ENCODE measurements at places on chromosomes 7 and 10.

- no peak for DNase-seq
Measured at GRCh38 chr10:96252730-96253129, 18.6 kb downstream of the BLNK start.

DNA sequence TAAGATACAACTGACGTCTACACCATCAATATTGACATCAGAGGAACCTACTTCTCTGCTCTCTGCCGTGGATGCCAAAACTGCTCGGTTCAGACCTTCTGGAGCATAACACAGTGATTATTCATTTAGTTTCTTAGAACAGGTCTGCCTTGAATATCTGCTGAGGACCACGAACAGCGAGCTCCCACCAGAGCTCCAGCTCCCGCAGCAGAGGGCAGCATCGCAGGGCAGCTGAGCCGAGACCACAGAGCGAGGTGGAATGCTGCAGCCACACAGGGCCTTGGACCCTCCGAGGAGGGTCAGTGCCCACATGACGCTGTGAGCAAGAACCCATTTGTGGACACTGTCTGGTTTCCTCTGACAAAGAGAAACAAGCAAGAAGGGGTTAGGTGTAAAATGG is 6.8 kb downstream of the VIPR2 start:
- DNase-seq, result no peak

- DNase-seq, result no peak
Measured at GRCh38 chr7:136877990-136878389, 9.5 kb downstream of the CHRM2 start.

GRCh38 chr10:89314676-89315075 is 12.8 kb downstream of the IFIT2 start:
- DNase-seq, result peak; percentile 93

GRCh38 chr10:132178672-132179545 is 7.8 kb upstream of the DPYSL4 start:
- DNase-seq, result no peak

DNA sequence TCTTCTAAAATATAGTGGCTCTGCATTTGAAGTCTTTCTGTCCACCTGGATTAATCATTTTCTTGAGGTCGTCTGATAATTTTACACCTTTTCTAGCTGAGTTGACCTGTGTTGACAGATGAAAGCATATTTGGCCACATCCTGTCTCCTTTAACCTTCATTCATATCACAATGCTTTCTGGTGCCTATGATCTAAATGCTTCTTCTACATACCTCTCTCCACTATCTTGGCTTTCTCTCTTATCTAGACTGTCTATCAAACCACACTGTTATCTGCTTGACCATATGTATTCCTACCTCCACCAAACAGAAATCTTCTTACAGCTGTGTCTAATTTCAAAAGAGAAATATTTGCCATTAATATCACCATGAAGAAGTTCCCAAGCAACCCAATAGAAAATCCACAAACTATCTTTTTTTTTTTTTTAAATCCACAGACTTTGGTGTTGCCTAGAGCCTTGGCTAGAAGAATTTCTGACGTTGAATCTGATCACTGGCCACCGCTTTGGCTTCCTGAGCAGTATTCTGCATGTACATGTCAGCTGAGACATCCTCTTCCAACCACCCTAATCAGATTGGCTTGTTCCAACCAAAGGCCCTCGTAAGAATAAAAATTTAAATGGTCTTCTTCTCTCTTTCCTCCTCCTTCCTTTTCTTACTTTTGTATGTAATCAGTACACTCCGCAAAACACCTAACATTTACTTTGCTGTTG is 66.3 kb upstream of the SP4 start:
- DNase-seq, result no peak

DNA sequence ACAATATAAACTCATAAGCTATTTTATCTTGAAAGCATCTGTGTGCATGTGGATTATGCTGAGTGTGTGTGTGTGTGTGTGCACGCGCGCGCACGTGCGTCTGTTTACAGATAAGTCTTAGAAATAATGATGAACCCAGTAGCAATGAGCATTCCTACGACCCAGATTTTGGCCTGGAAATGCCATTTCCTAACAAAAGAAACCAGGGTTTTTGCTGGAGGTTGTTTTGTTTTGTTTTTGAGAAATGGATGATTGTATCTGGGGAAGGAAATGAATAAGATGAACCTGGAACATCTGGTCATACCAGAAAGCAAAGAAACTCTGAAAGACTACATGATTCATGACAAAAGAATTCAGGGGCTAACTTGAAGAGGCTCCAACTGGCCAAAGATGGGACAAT is 22.1 kb upstream of the LMOD2 start:
- DNase-seq, result no peak

DNA sequence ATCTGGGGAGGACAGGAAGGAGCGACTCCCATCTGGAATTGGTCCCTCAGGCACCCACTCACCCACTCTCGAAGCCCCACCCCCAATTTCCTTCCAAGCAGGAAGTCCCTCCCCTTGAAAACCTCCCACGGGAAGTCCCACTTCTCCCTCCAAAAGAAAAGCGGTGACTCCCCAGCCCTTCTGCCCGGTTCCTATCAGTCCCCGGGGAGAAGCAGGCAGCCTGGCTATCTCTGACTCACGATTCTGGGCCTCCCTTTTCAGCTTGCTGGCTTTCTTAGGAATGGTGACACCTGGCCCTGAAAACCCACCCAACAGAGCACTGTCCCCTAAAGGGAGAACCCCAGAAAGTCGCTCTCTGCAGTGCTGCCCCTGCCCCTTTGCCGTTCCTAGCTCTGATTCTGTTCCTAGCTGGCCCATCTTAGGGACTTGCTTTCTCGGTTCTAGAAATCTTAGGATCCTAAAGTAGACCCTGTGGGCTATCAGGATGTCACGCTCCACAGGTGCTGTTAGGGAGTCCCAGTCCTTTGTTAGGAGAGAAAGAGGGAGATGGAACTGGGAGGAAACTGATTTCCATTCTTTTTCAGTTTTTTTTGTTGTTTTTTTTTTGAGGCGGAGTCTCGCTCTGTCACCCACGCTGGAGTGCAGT is 6.0 kb downstream of the TSC22D4 start:
- no peak for DNase-seq

DNA sequence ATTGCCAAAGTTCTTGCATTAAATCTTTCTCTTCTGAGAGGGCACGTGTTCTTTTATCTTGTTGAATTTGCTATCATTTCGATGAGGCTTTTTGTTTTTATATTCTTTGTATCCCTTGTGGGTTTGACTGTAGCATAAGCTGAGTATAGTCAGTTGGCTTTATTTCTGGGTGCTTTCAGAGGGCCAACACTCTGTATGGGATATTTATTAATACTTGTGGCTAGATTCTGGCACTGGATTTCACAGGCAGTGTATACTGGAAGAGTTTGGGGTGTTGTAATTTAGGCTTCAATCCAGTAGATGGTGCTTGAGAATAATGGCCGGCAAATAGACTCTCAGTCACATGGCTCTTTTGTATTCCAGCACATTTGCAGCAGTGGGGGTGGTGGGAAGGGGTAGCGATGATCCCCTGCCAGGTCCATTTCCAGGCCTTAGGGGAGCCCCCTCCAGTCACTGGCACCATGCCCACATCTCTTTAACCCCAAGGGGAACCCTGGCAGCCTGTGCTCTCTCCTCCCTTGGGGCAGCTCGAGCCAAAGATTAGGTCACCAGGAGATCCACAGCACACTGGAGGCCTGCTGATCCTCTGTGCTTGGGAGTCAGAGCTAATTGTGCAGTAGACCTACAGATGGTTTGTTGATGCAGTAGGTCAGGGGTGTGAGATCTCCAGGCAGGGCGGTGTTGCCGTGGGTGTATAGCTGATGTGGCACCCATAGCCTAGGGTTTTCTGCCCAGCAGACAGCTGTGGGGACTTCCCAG is 81.8 kb downstream of the PTPN20 start:
- DNase-seq, result peak; percentile 60

GRCh38 chr7:116591202-116592040 is 66.6 kb downstream of the CAV1 start:
- DNase-seq, result peak; percentile 15

GRCh38 chr10:61855771-61856170 is 45.7 kb upstream of the ARID5B start:
- no peak for DNase-seq

DNA sequence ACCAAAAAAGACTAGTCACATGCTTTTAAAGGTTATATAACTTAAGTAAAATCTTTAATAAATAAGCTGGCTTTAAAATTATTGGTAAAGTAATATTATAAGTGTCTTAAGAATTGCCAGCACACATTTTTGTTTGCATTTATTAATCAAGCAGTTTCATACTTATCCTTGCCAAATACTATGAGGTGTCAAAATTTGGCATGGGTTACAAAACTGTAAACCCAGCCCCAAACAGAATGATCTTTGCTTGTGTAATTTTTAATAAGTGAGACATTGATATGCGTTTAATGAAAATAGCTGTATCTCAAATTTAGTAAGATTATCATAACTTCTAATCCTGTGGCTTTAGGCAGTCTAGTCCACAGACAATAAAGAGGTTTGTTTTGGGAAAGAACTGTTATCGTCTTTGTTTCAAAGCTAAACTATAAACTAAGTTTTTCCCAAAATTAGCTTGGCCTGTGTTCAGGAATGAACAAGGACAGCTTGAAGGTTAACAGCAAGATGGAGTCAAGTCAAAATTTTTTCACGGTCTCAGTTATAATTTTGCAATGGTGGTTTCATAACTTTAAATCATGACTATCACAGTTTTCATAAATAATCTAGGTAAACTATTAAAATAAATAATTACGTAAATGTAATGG is 72.8 kb downstream of the ST8SIA6 start:
- no peak for DNase-seq

DNA sequence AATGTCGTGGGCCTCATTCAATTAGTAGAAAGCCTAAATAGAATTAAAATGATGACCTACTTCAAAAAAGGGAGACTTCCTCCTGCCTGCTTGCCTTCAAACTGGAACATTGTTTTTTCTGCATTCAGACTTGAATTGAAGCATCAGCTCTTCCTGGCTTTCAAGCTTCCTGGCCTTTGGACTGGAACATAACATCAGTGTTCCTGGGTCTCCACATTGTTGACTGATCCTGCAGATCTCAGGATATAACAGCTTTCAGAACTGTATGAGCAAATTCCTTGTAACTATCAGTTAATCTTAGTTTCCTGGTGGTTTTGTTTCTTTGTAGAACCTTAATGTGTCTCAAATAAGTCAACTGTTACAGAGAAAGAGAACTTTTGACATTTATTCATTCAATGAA is 18.6 kb downstream of the MAGI2 start:
- no peak for DNase-seq

DNA sequence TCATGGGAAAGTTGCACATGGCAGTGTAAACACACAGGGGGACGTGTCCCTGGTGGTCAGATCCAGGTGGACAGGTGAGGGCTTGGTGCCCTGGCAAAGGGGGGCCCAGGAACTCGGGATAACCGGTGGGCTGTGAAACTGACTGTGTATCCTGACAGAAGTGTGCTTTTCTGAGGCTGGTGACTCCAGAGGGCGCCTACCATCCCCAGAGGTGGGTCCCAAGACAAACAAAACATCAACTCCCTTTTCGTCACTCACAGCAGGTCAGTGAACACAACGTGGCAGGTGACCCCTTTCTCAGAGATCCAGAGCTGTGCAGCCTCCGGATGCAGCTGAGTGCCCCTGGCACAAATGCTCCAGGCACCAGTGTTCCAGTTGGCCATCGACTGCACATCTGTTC is 56.0 kb upstream of the DDC start:
- DNase-seq, result no peak

GRCh38 chr7:152336754-152337368 is 98.9 kb downstream of the KMT2C start:
- DNase-seq, result peak; percentile 20

DNA sequence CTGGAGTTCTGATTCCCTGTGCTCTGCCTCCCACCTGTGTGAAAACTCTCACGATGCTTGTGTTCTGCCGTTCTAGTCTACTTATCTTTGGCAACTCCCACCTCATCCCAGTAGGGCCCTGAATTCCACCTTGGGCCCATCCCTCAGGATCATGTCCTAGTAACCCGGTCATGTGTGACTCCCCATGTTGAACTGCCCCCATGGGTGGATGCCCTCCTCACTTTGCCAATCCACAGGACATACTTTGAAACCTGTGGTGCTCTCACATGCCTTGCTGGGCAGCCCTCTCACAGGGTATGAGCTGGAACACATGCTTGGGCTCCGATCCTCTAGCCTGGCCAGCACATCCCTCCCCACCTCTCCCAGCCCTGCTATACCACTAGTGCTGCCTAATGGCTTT is 3.8 kb upstream of the RBM33 start:
- DNase-seq, result no peak

DNA sequence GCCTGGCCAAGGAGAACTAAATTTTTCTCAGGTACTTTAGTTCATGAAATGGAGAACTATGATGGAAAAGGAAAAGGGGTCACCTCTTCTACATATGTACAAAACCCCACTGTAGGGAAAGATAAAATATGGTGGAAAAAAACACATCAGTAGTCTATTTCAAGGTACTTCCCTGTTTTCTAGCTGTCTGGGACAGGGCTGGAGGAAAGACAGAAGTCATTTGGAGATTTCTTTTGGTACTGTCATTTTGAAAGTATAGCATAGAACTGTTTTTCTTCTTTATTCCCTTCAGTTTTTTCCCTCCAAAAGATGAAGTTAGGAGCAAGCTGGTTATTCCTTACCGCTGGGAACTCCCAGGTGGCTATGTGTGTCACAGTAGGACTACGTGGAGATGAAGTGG is 196.1 kb downstream of the DOCK4 start:
- DNase-seq, result no peak

GRCh38 chr10:79335470-79336235 is 11.6 kb upstream of the PPIF start:
- peak; percentile 98 for DNase-seq

DNA sequence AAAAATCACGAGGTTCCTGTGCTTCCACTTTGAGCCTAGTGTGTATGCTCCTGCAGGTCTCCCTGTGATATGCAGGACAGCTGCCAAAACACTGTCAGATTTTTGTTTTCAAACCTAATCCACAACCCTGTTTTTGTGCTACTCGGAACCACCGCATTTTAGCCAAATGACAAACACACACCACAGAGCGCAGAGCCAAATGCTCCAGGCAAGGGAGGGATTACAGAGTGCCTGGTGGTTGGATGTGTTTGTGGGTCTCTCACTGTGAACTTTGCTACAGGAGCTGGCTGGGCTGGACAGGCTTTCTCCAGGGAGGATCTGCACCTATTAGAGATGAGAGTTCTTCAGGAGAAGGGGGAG is 5.7 kb upstream of the RBM28 start:
- DNase-seq, result no peak

All from putamen (tissue), 1 donor.